ENCODE measurements at places on chromosomes 1 and 21.

GRCh38 chr1:56036479-56036878 lies 542.9 kb downstream of the PLPP3 start:
- no peak for DNase-seq

DNA sequence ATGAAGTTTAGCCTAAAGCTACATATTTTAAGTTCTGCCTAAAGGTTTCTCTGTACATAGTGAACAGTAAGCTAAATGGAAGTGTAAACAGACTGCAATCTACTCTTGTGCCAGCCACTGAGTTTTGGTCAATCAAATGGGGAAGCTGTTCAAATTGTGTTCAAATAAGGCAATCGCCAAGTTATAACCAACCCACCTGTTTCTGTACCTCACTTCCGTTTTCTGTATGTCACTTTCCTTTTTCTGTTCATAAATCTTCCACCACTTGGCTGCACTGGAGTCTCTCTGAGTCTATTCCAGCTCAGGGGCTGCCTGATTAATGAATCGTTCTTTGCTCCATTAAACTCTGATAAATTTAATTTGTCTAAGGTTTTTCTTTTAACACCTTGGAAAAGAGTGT lies 10.8 kb upstream of the THEM4 start:
- DNase-seq, result no peak

GRCh38 chr1:51324251-51325010 lies 5.9 kb downstream of the TTC39A start:
- DNase-seq, result no peak

DNA sequence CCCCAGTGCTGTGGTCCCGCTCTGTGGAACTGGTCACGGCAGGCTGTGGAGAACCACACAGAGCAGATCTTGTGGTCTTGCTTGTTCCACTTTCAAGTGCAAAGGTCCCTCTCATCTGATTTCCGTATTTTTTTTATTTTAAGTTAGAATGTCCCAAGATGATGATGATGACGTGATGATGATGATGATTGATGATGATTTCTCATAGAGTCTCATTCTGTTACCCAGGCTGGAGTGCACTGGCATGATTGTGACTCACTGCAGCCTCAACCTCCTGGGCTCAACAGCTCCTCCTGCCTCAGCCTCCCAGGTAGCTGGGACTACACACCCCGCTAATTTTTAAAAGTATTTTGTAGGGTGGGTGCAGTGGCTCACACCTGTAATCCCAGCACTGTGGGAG lies 12.2 kb downstream of the EVA1C start:
- DNase-seq, result no peak

GRCh38 chr1:230403442-230403841 lies 22.7 kb downstream of the PGBD5 start:
- DNase-seq, result no peak

DNA sequence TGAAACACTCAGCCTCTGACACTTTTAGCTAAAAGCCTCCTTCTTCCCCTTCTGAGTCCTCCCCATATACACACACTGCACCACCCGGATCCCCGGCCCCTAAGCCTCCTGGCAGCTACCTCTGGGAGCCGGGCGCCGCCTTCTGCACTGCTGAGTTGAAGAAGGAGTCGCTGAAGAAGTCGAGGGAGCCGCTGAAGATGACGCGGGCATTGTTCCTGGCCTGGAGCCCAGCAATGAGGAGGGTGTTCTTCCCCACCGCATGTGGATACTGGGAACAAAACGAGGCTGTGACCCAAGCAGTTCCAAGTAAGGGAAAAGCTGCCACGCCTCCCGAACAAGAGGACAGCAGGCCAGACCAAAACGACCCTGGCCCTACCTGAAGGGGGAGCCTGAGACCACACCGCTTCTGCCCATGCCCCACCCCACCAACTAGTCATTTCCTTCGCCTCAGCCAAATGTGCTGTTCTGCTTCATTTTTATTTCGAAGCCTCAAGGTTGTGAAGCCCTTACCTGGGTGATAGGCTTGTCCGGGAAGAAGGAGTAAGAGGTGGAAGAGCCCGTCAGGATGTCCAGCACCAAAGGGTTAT lies 7.0 kb downstream of the DDOST start:
- no peak for DNase-seq

- DNase-seq, result no peak
Measured at GRCh38 chr1:85321237-85321964, 45.0 kb upstream of the BCL10 start.

DNA sequence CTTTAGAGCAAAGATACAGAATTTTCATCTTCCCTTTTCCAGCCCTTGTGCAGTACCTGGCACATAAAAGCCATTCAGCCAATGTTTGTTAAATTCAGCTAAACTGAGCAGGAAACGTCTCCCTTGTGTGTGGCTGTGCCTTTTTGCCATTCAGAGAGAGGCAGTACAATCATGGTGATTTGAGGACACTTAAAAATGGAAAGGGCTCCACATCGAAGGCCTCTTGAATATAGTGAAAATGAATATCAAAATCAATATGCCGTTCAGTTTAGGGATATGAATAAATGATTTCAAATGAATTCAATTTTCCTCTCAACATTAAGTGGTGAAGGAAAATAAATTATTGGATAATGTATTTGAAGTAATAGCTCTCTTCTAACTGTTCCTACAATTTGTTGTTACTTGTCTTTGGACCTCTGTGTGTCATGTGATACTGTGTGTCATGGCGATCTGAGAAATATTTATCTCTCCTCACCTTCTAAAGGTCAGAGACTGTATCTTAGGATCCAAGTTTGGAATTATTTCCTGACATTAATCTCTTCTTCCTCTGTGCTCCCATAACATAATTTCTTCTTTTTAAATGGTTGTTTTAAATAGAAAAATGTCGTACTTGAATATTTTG lies 355.6 kb upstream of the ST6GALNAC5 start:
- DNase-seq, result no peak

- DNase-seq, result no peak
Measured at GRCh38 chr1:43021547-43022474, 63.1 kb upstream of the SLC2A1 start.

DNA sequence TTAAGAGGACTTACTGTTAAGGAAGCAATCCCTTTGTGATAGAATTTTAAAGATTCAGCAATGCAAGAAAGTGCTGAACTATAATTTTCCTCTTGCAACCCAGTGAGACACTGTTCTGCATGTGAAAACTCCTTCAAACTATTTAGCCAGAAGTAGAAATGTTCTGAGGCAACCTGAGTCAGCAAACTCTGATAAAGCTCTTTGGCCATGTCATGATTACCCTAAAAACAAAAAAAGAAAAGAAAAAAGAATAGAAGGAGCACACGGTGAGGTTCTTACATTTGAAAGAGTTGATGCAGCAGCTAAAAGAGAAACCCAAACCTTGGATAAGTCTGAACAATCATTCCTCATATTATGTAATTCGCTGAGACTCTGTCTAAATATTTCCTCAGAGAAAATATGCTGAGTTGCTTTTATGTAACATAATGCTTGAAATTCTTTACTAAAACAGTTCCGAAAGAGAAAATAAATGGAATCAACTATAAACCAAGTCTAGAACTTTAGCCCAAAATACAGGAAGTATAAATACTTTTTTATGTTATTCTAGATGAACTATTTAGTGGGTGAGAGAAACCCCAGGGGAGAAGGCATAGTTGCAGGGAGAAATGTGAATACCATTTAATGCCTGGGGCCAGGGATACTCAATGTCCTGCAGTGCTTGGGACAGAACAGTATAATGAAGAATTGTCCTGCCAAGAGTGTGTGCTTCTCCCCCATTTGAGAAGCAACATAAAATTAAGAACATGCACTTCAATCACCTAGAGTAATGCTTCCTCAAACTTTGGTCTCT lies 60.0 kb downstream of the INTS7 start:
- no peak for DNase-seq
